ENCODE measurements at places on chromosomes 12 and 14.
A peak's percentile ranks its signal among the peaks of the same experiment; 100 is the strongest.

GRCh38 chr12:65278576-65279368 lies at the start of gene MSRB3:
Gene MSRB3 (plus strand): TSS chr12:65278683. CDS start chr12:65308580, 29,897 bp downstream.
- DNase-seq: no peak

DNA sequence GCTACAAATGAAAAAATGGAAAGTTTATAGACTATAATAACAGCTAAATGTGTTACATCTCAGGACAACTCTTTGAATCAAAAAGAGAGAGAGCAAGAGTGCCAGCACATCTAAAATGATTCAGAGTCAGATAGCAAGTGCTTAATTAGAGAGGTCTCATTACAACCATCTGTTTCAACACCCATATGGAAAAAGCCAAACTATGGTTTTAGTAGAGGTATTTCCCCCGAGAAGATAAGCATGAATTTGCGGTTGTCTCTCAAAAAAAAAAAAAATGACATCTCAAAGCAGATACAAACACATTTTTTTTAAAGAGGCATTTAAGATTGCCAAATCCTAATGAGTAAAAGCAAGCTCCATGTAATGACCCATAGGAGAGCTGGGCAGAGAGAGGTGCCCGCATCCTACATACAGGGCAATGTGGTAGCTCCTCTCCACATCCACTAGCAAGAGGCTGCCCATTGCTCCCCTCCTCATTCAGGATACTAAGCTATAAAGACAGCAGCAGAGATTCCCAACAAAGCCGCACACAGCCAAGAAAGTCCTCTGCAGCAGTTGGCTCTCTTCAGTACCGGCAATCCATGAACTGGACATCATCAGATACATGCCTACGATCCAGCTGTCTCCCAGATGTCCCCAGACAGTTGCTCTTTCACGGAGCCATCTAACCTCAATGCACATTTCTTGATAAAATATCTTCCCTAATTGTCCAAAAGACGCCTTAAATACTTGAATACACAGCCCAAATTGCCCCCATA lies 100.4 kb downstream of the EFCAB11 start:
- no peak for DNase-seq

- no peak for DNase-seq
These were observed 56.7 kb upstream of the LRFN5 start for GRCh38 chr14:41549821-41550607.

DNA sequence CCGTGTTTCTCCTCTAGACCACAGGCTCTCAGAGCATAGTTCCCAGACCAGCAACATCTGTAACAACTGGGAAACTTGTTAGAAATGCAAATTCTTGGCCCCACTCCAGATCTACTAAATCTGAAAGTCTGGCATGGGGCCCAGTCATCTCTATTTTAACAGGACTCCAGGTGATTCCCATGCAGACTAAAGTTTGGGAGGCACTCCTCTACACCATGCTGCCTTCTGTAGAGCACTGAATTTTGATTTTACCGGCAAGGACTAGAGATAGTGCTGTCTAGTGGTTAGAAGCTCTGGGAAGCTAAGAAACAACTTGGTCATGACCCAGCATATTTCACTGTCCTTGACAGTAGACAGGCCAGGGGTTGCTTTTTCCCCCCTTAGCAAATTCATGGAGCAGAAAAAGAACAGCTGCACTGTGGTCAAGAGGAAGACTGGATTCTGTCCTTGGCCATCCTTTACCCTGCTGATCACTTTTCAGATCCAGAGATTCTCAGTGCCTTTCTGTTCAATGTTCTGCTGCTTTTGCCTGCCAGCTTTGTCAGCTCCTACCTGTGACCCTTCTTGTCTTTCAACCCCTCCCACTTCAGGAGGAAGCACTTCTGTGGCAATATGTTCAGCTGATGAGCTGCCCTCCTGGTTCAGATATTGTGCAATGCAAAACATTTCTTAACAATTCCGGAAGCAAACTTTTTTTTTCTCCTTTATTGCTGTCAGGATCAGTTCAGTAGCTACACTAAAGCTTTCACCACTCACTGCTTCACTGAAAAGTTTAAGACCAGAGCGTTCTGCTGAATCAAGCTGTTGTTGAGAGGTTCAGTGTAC lies 133.8 kb upstream of the NUDT4 start:
- peak; percentile 40 for DNase-seq

DNA sequence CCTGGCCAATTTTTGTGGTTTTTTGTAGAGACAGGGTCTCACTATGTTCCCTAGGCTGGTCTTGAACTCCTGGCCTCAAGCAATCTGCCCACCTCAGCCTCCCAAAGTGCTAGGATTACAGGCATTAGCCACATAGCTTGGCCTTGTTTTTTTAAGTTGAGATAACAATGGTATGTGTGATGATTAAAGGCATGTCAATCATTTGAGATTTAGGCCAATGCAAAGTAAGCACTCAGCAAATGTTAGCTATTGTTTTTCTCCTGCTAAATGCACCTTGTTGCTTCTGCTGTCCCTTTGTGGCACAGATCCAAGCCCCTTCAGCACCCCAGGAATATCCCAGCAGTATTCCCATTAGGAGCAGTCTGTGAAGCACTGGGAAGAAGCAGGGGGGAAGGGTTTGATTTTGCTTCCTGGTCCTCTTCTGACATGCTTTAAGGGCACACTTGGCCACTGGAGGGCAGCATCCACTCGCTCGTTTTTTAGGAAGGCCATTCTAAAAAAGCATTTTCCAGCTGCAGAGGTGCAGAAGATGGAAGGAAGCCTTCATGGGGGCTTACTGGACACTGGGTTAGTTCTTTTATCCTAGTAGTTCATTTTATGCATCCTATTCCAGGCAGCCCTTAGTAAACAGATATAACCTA lies 70.2 kb upstream of the ZFP36L1 start:
- DNase-seq: peak; percentile 45

DNA sequence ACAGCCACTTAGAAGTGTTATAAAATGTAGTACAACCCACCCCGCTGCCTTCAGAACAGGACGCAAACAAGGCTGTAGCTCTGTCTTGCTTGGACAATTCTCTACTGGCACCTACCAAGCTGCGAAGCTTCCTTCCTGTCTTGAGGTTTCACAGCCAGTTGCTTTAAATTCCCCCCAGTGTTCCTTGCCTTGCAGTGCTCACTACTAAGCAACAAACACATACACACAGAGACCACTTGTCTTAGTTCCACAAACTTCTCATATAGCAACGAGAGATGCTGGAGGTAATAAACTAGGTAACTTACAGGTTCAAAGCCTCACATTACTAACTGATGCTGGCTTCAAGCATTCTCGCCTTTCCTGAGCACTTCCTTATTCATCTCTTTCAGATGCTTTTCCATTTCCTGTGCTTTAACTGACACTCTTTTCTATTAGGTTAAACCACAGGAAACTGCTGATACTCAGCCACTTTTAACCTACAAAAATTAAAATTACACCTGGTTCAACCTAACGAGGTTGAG lies 91.5 kb upstream of the PTGDR start:
- peak; percentile 57 for DNase-seq

GRCh38 chr12:124520265-124520701 lies 47.1 kb downstream of the NCOR2 start:
- DNase-seq: no peak

GRCh38 chr12:48969833-48970701 lies 1.5 kb downstream of the WNT10B start:
- DNase-seq: no peak

DNA sequence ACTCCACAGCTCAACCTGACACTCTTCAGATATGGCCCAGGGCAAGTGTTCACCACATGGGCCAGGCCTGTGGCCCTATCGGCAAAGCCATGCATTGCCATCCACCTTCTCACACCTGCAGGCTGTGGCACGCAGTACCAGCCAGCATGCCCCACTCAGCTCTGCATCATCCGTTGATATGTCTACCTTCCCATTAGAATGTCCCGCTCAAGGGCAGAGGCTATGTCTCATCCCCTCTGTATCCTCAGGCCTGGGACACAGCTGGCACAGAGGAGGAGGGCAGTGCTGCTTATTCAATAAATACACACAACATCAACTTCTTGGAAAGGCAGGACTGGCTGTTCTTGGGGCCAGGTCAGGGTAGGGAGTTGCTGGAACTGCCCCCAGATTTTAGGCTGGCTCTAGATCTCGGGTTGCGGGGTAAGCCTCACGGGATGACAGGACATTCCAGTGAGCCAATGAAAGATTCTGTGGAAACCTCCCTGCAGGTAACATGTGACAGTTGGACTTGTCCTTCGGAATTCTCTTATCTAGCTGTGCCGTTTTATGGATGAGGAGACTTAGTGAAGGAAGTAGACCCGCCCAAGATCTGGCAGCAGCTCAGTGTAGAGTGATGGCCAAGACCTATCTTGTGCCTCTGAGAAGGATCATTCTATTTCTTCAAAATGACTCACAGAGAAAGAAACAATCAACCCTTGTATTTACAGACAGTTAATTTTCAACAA lies 25.6 kb downstream of the SYNE3 start:
- no peak for DNase-seq

DNA sequence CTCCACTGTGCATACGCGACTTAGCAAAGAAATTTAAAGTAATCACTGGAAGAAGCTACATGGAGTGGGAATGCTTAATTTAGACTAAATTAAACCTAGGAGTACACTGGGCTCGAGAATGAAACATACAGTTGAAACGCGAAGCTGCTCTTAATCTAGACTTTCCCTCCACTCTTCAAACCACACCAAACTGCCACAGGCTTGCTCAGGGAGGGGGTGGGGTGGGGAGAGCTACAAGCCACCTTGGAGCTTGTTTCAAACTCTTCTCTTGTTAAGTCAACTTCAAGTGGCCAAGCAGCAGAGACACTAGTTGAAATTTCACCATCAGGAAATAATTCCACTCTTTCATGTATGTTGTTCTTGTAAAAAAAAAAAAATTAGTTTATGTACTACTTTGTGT lies 69.9 kb downstream of the SLC38A1 start:
- no peak for DNase-seq

DNA sequence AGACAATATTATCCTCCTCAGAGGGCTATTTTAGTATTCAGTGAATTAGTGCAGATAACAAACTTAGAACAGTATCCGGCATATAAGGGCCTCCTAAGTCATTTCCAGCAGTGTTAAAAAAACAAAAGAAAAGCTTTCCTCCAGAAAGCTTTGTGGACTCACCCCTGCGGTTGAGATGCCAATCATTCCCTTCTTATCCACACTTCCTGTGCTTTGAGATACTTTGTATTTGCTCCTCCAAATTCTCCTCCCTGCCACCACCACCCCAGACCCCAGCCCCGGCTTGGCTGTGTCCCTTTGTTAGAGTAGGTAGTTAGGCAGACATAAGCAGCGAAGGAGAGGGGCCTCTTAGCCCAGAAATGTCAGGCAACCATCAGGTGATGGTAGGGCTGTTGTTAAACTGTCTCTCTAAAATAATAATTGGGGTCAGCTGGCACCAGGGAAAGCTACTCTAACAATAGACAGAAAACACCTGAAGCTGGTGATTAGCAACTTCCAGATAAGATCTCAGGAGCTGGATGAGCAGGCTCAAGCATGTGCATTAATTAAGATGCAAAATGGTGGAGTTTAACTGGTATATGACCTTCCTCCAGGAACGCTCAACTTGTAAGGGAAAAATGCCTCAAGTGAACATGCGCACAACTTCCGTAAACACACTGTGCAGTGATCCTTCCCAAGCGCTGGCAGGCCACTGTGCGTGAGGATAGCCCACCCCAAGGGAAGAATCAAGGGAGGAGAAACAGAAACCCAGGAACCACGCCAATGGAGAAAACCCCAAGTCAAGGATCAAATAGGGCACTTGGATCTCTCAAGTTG lies 152.1 kb upstream of the EEA1 start:
- DNase-seq: no peak

DNA sequence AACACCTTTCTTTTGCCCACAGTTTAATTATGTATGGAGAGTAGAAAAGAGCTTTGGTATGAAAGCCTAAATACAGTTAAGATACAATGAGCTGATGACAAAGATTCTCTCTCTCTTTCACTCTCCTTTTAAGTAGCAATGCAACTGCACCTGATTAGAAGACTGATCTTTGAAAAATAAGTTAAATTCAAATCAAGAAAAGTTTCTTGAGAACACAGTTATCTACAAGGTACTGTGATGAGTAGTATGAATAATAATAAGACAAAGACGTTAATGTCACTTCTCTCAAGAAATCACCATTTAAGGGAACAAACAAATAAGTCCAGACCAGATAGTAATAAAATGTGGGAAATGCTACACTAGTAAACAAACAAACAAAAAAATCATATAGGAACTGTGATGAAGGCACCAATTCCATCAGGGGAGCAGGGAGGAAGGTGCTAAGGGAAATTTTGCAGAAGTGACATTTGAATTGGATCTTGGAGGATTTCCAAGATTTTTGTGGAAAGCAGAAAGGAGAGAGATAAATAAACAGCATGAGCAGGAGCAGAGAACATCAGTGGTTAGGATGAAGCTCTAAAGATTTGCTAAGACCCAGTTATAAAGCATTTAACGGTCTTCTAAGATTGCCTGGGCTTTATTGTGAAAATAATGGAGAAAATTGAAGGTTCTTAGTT lies 65.2 kb upstream of the STK38L start:
- no peak for DNase-seq

DNA sequence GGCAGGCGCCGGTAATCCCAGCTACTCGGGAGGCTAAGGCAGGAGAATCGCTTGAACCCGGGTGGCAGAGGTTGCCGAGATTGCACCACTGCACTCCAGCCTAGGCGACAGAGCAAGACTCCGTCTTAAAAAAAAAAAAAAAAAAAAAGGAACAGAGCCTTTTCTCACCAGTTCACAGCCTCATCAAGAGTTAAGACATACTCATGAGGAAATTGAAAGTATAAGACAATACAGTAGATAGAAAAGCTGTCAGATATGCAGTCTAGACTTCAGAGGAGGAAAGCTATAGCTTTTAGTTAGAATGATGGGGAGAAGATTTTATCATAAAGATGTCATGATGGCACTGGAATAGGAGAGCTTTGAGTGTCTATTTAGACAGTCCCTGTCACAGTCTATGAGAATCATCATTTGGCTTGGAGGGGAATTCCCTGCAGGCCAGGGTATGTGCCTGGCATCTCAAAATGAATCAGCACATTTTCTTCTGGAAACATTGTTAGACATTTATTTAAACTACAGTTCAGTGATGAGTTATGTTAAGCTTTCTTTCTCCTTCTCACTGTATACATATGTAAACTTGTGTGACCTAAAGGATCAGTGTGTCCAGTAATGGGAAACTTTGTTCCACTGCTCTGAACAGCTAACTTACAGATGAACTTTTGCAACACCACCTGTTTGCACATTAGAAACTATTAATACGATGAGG lies 2.9 kb upstream of the RAB35 start:
- DNase-seq: no peak

DNA sequence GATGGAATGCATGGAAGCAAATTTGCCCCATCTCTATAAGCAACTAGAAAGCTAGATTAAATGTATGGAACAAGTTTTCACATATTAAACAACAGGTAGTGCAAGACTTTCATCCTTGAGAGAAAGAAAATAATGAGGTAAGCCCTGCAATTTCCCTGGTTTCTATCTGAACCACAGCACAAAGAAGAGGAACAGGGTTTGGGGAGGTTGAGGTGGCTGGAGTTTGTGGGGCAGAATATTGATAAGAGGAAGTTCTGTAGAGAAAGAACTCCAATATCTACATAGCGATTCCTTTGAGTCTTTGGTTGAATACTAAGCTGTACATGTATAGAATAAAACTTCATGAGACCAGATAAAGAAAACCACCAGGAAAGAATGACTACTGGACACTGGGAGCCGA lies 96.3 kb upstream of the CCND2 start:
- no peak for DNase-seq
